ENCODE measurements at places on chromosomes 1 and 21.

DNA sequence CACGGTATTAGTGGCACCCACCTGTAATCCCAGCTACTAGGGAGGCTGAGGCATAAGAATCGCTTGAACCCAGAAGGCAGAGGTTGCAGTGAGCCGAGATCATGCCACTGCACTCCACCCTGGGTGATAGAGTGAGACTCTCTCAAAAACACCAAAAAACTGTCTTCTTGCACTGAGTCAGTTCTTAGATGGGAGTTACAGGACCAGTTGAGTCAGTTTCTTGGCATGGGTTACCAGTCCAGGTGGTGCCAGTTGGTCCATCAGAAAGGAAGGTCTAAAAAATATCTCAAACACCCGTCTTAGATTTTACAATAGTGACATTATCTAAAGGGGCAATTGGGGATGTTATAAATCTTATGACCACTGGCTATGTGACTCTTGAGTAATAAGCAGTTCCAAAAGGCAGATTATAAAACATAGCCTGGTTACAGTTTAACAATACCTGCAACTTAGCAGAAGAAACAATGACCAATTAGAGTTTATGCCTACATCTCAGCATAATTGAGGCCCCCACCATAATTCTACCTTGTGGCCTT lies 206.9 kb upstream of the FGGY start:
- H3K27me3 ChIP-seq: peaks cover 1% of the 10 kb centered on the region
- no peaks in the 10 kb centered on the region for H3K36me3 ChIP-seq
- DNase-seq: no peak
- H3K27ac ChIP-seq: no peak overlapping the region
- no peak overlapping the region for H3K4me3 ChIP-seq
- peaks cover 4% of the 10 kb centered on the region for H3K4me1 ChIP-seq

- H3K36me3 ChIP-seq: no peaks in the 10 kb centered on the region
- no peaks in the 10 kb centered on the region for H3K27me3 ChIP-seq
- no peak overlapping the region for H3K4me3 ChIP-seq
- no peaks in the 10 kb centered on the region for H3K4me1 ChIP-seq
- DNase-seq: no peak
- H3K27ac ChIP-seq: no peak overlapping the region
Observed at GRCh38 chr1:54750596-54750995, 13.7 kb downstream of the PARS2 start.

DNA sequence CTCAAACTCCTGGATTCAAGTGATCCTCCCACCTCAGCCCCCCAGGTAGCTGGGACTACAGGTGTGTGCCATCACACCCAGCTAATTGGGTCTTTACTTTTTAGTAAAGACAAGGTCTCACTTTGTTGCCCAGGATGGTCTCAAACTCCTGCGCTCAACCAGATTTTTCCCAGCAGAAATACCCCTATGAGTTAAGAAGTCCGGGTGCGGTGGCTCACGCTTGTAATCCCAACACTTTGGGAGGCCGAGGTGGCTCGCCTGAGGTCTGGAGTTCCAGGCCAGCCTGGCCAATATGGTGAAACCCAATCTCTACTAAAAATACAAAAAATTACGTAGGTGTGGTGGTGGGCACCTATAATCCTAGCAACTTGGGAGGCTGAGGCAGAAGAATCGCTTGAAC lies 6.5 kb upstream of the L1TD1 start:
- H3K4me1 ChIP-seq: no peaks in the 10 kb centered on the region
- DNase-seq: no peak
- H3K27me3 ChIP-seq: peaks cover 9% of the 10 kb centered on the region
- H3K36me3 ChIP-seq: no peaks in the 10 kb centered on the region

DNA sequence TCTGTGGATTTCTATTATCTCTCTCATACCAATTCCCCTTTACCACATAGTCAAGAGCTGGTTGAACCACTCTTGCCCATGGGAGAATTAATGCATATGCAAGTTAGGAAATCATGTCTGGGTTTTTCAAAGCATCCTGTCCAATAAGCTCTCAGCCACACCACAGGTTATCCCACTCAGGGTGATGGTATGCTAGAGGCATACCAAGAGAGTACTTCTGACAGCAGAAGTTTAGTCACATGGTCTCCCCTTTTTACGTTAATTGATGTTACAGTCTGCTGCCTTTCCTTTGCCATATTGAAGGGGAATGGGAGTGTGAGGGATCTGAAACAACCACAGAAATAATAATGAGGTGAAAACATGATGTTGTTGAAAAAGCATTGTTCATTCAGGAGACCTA lies 135.8 kb upstream of the PBX1 start:
- no peak overlapping the region for H3K27ac ChIP-seq
- H3K27me3 ChIP-seq: no peaks in the 10 kb centered on the region
- no peak for DNase-seq

DNA sequence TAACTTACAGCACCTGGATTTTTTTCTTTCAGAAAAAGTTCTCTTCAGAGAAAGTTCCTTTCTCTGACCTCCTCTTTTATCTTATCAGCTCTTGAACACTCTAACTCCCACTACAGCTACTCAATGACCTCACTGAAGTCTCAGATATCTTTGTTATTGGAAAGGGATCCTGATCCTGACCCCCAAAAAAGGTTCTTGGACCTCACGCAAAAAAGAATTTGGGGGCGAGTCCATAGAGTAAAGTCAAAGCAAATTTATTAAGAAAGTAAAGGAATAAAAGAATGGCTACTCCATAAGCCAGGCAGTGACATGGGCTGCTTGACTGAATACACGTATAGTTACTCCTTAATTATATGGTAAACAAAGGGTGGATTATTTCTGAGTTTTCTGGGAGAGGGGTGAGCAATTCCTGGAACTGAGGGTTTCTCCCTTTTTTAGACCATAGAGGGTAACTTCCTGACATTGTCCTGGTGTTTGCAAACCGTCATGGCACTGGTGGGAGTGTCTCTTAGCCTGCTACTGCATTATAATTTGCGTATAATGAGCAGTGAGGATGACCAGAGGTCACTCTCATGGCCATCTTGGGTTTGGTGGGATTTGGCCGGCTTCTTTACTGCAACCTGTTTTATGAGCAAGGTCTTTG lies 44.2 kb downstream of the WDR64 start:
- peaks cover 5% of the 10 kb centered on the region for H3K27me3 ChIP-seq
- DNase-seq: no peak
- no peak overlapping the region for H3K27ac ChIP-seq

- no peak for DNase-seq
- peaks cover 10% of the 10 kb centered on the region for H3K4me1 ChIP-seq
- H3K27ac ChIP-seq: peak overlapping the region; percentile 12
- no peak overlapping the region for H3K4me3 ChIP-seq
Observed at GRCh38 chr1:110393691-110394492, 3.1 kb upstream of the SLC16A4 start.

DNA sequence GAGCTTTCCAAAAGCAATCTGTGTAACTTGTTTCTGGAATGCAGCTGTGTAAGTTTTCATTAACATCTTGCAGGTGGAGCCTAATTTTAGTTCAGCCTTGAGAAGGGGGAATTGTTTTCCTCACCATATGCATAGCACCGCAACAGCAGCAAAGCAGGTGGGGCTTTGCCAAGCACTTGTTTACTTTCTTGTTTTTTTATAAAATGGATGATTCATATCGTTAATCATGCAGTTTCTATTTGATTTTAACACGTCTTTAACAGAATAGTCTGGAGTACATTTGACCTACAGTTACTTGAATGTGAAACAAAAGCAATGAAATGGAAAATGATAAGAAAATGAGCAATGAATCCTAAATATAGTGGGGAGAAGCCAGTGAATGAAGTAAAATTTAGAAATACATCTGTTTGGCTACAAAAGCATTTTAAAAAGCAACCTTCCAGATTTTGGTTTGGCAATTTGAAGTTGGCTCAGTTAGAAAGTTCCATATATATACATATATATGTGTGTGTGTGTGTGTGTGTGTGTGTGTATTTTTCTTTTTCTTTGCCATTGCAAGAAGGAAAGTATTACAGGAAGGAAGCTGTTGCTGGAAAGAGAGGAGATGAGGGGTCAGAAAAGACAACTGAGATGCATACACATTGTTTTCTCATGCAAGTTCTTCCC lies 119.0 kb upstream of the ADGRL2 start:
- H3K4me1 ChIP-seq: no peaks in the 10 kb centered on the region
- H3K27me3 ChIP-seq: no peaks in the 10 kb centered on the region
- DNase-seq: no peak
- H3K36me3 ChIP-seq: no peaks in the 10 kb centered on the region
- H3K4me3 ChIP-seq: no peak overlapping the region
- H3K27ac ChIP-seq: no peak overlapping the region

- H3K27me3 ChIP-seq: peaks cover 7% of the 10 kb centered on the region
- no peak for DNase-seq
- H3K4me3 ChIP-seq: no peak overlapping the region
Observed at GRCh38 chr1:228980232-228980937, 245.1 kb downstream of the RHOU start.

GRCh38 chr1:22846458-22846857 lies 126.2 kb downstream of the LACTBL1 start:
- no peak overlapping the region for H3K4me3 ChIP-seq
- H3K36me3 ChIP-seq: no peaks in the 10 kb centered on the region
- DNase-seq: no peak
- H3K4me1 ChIP-seq: peaks cover 3% of the 10 kb centered on the region

GRCh38 chr1:150764617-150765101 lies 919 bp downstream of the CTSS start:
- no peaks in the 10 kb centered on the region for H3K27me3 ChIP-seq
- H3K27ac ChIP-seq: peak overlapping the region; percentile 97

- peaks cover 25% of the 10 kb centered on the region for H3K27me3 ChIP-seq
- peaks cover 17% of the 10 kb centered on the region for H3K4me1 ChIP-seq
- H3K4me3 ChIP-seq: no peak overlapping the region
- H3K36me3 ChIP-seq: no peaks in the 10 kb centered on the region
- no peak overlapping the region for H3K27ac ChIP-seq
- DNase-seq: no peak
Observed at GRCh38 chr1:10962483-10962882, 50.0 kb upstream of the TARDBP start.

DNA sequence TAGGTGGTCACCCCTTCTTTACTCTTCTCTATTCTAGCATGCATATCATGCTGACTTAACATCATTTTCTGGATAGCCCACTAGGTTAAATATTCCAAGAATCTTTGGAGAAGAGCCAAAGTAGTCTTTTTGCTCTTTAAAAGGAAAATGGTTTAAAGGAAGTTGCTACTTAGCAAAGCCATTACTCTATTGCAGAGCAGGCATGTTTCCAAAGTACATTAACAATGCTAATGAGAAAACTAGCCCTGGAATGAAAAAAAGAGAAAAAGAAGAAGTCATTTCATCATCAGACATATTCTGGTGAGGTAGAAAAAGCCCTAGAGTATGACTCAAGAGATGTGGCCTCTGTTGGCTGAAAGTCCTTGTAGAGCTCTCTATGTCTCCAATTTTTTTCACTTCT lies 74.0 kb downstream of the NUF2 start:
- peaks cover 2% of the 10 kb centered on the region for H3K27me3 ChIP-seq
- no peak overlapping the region for H3K27ac ChIP-seq
- no peaks in the 10 kb centered on the region for H3K4me1 ChIP-seq
- H3K4me3 ChIP-seq: no peak overlapping the region
- no peak for DNase-seq

GRCh38 chr1:53442299-53442698 lies 16.9 kb upstream of the DMRTB1 start:
- no peak for DNase-seq
- H3K4me1 ChIP-seq: no peaks in the 10 kb centered on the region
- no peaks in the 10 kb centered on the region for H3K36me3 ChIP-seq
- H3K27ac ChIP-seq: no peak overlapping the region

- no peak overlapping the region for H3K4me3 ChIP-seq
- no peak for DNase-seq
- no peaks in the 10 kb centered on the region for H3K27me3 ChIP-seq
- H3K36me3 ChIP-seq: no peaks in the 10 kb centered on the region
- no peak overlapping the region for H3K27ac ChIP-seq
Observed at GRCh38 chr1:218538341-218538740, 193.2 kb downstream of the TGFB2 start.

DNA sequence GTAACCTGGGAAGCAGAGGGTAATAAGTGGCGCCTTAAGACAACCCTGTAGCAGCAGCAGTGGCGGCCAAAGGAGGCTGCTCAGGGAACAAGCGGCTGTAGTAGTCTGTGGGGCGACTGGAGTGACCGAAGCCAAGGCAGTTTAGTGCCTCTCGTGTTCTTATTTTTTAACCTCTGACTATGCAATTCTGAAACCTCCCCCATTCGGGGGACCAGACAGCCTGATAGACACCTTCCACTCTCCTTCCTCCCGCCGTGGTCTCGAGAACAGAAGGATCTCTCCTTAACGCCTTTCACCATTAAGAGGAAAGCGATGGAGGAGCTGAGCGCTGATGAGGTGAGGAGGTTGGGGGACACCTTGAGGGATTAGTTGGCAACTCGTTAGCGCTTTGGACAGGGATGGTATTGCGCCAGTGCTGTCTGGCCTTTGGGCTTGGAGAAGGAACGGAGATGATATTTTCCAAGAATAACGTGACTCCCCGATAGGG lies 644 bp downstream of the UBE4B start:
- H3K4me1 ChIP-seq: peaks cover 24% of the 10 kb centered on the region
- no peak for DNase-seq
- peaks cover 13% of the 10 kb centered on the region for H3K36me3 ChIP-seq
- peak overlapping the region; percentile 96 for H3K4me3 ChIP-seq
- no peaks in the 10 kb centered on the region for H3K27me3 ChIP-seq
- peak overlapping the region; percentile 93 for H3K27ac ChIP-seq

DNA sequence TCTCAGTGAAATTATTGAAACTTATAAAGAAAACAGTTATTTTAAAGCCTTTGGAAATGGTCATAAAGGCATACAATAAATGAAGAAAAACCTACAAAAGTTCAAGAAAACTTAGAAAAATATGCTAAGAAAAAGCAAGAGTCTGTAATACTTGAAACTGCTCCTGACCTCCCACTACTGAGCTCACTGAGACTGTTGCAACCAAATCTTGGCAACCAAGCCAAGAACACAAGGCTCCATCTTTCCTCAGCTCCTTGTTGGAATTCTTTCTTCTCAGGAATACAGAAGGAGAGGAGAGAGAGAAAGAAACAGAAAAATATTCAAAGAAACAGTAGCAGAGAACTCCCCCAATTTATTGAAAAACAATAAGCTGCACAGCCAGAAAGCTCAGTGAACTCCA lies 160.5 kb downstream of the RASAL2 start:
- H3K27me3 ChIP-seq: peaks cover 20% of the 10 kb centered on the region
- no peak overlapping the region for H3K4me3 ChIP-seq
- H3K4me1 ChIP-seq: no peaks in the 10 kb centered on the region
- DNase-seq: no peak
- H3K36me3 ChIP-seq: no peaks in the 10 kb centered on the region

DNA sequence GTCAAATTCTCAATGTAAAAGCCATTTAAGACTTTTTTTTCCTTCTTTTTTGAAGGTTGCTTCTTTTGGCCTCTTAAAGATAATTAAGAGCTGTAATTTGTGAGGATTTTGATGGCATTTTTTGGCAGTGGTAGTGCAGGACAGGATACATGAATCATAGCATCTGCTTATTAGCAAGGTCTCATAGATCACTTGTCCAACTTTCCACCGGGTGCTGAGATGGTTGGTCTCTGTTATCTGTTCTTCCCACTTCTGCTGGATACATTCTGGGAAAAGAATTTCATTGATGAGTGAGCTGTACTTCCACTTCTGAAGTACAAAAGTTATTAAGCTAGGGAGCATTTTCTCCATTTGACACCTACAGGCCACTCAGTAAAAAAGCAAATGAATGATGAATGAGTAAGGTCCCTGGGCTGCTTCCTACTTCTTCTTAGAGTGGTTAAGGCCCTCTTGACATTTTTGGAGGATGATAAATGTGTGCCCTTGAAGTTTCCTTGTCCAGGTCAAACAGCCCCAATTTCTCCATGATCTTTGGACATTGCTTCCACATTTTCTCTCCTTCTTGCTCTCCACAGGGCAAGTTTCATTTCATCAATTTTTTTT lies 100.6 kb downstream of the ROR1 start:
- DNase-seq: no peak
- H3K4me1 ChIP-seq: no peaks in the 10 kb centered on the region
- H3K36me3 ChIP-seq: no peaks in the 10 kb centered on the region

Data from activated B cell treated with CpG ODN at 0.5 μM for 24 hours (primary cell).